ENCODE measurements at places on chromosomes 1 and 21.

DNA sequence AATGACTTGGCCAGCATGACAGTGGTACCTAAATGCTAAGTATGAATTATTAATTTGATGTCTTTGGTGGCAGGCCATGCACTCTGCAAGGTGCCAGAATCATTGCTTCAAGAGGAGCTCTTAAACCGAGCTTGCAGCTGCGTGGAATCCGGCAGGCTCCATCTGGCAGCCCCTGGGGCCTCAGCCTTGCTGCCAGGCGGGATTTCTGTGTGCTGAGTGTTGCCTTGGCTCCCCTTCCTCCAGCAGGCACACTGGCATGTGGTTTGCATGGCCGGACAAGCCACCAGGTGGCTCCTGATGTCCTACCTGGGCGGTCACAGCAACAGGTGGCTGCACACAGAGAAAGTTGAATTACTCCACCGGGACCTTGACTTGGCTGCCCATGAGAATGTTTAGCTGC lies 155.4 kb downstream of the URB2 start:
- no peak for DNase-seq

GRCh38 chr1:229258757-229259060 lies 12.2 kb upstream of the RAB4A start:
- no peak for DNase-seq

DNA sequence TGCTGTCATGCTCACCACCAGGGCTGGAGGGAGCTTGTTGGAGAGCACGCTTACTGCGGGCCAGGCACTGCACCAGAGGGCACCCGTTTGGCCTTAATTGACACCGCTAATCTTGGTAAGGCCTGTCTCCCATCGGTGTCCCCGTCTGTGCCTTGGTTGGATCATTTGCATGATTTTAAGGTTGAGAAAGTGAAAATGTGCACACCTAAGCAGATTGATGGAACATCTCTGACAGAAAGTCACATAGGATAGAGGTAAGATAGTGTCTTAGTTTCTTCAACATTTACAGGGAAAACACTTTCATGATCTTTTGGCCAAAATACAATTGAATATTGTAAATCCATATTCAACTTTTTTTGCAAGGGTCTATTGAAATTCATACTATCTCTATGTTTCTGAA lies 255.5 kb downstream of the KCNJ6 start:
- DNase-seq = no peak

GRCh38 chr1:232621050-232621449 lies 8.9 kb downstream of the SIPA1L2 start:
- no peak for DNase-seq

- DNase-seq = no peak
Observed at GRCh38 chr1:226820941-226821718, 49.3 kb upstream of the PSEN2 start.

DNA sequence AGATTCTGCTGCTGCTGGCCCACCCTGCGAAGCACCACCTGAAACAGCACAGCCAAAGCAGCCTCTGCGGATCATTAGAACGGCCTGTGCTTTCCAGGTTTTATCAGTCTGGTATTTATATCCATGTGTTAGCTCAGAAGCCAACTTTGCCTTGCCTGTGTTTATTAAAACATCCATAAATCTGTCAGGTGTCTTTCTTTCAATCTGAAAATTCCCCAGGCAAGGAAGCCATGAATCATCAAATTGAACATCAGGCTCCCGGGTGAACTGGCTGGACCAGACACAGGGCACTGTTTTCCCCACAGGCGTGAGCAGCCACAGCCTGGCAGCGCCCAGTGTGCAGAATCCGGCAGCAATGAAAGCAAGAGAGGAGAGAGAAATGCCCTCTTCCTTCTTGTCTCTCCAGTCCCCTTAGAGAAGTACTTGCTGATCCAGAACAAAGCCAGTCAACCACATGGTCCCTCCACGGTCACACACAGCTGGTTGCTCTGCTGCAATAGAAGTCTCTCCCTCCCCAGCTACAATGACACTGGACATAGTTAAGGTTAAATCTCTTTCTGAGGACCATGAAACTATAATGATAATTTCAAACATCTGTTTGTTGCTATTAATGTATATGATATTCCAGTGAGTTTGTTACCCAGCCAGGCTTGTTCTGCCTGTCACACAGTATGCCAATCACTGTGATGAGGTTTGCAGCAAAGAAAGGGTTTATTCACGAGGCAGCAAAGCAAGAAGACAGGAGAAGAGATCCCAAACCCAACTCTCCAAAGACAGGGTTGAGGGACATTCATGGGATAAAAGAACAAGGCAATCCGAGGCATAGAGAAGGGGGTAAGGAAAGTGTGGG lies 212.1 kb upstream of the FMN2 start:
- no peak for DNase-seq

GRCh38 chr1:206503591-206504362 lies 3.6 kb upstream of the RASSF5 start:
- DNase-seq = peak; percentile 10
